ENCODE measurements at places on chromosomes 13 and 19.

DNA sequence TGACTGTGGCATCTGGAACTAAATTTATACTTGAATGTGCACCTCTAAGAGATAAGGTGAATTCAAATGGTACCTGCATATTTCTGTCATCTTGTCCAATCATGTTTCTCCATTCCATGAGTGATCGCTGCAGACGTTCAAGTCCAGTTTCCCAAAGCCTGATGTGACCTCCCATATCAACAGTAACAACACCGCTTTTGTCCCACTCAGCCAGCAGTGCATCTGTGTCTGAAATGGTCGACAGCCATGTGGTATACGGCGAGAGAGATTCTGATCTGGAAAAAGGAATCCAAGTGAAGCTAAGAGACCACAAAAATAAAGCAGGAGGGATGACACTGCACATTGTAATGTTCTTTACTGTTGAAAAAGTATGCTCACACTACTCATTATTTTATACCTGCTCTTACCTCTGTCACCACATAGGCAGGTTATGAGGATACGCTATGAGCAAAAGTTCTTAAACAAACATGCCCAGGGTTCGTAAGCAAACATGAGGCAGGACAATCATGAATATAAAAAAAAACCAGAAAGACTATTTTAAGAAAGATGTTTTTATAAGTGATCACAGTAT lies 213.6 kb downstream of the RGCC start:
- no peak for DNase-seq

- peak; percentile 95 for DNase-seq
These were observed 21.2 kb downstream of the PCID2 start for GRCh38 chr13:113187263-113187669.

- peak; percentile 50 for DNase-seq
These were observed at the start of gene DZIP1 for GRCh38 chr13:95644601-95645052. Gene DZIP1, minus strand, starts transcription at chr13:95644706. Its CDS starts 2,677 bp downstream, at chr13:95642029.

- DNase-seq = no peak
These were observed 16.1 kb upstream of the ZNF439 start for GRCh38 chr19:11832253-11832912.

DNA sequence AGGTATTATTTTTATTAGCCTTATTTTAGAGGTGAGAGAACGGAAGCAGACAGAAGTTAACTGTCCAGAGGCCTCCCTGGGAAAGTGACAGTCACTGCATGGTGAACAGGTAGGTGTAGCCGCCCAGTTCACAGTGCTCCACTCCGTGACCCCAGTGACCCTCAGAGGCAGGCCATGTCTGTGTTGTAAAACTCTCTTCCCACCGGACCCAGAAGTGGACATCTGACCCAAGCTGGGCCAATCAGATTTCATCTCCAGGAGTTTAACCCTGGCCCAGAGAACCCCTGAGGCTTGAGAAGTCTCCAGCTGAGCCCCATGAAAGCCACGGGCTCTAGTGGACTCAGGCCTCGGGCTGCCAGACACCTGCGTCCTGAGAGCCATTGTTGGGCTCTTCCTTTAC lies 83.6 kb upstream of the FARP1 start:
- DNase-seq = no peak

DNA sequence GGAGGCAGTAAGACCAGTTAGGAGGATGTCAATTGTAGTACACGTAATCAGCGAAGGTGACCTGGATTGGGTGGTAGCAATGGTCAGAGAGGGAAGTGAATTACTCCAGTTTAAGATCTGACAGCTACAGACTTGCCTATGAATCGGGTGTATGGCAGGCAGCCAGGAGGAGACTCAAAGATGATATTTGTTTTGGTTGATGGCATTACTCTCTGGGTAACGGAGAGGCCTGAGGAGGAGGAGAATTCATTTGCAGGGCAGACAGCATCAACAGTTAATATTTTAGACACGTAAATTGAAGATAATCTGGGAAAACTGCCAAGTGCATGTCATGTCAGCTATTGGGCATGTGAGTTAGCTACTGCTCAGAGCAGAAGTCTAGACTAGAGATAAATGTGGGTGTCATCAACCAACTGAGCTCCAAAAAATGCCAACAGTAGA lies 109.2 kb downstream of the SGCG start:
- peak; percentile 13 for DNase-seq

DNA sequence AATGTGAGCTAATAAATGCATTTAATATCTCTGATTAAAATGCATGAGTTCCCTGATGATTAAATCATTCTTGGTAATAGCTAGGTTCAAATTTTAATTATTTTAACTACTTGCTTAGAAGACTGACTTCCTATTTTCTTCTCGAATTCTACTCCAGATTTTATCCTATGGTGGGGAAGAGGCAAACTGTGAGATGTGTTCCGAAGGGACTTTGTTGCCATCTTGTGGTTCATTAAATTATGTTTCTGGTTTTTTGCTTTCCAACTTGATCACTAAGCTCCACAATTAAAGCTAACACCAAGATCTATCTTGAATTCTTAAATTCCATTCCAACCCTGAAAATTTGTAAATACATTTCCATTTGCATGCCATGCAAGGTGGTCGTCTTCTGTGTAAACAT lies 538.4 kb upstream of the PCDH20 start:
- no peak for DNase-seq

DNA sequence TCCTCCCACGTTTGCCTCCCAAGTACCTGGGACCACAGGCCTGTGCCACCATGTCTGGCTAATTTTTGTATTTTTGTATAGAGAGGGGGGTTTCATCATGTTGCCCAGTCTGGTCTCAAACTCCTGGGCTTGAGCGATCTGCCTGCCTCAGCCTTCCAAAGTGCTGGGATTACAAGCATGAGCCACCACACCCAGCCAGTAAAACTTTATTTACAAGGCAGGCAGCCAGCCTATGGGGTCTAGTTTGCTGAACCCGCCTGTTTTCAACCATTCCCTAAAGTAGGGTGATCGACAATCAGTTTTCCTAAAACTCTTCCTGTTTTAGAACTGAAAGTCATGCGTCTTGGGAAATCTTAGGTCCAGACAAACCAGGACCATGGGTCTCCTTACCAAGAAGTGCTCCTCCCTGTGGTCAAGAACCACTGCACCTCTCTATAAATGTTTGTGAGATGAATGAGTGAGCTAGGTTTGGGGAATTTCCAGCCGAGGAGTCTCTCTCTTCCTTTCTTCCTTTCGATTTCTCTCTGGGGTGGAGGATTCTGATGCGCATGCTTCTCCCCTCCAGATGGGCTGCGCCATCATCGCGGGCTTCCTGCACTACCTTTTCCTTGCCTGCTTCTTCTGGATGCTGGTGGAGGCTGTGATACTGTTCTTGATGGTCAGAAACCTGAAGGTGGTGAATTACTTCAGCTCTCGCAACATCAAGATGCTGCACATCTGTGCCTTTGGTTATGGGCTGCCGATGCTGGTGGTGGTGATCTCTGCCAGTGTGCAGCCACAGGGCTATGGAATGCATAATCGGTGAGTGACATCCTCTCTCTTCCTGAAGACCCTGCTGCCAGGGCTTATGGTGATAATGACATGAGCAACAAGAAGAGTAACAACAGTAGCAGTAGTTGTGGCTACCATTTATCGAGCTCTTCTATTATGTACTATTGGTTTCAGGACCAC lies 38.7 kb downstream of the ADGRE1 start:
- no peak for DNase-seq

GRCh38 chr19:28221736-28222135 lies 991.2 kb downstream of the UQCRFS1 start:
- no peak for DNase-seq

DNA sequence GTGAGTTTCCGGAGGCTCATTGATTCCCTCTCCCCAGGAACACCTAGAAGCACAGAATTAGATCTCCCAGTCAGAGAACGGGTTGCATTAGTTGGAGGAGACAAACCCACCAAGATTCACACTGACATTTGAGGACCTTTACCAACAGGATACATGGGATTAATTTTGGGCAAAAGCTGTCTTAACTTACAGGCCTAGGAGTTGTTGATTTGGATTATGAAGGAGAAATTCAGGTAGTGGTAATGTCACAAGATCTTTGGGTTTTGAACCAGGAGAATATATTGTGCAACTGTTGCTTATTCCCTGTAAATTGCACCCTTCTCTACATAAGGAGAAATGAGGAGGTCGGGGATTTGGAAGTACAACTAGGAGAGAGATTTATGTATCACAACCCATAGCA lies 38.0 kb downstream of the POSTN start:
- DNase-seq = no peak

DNA sequence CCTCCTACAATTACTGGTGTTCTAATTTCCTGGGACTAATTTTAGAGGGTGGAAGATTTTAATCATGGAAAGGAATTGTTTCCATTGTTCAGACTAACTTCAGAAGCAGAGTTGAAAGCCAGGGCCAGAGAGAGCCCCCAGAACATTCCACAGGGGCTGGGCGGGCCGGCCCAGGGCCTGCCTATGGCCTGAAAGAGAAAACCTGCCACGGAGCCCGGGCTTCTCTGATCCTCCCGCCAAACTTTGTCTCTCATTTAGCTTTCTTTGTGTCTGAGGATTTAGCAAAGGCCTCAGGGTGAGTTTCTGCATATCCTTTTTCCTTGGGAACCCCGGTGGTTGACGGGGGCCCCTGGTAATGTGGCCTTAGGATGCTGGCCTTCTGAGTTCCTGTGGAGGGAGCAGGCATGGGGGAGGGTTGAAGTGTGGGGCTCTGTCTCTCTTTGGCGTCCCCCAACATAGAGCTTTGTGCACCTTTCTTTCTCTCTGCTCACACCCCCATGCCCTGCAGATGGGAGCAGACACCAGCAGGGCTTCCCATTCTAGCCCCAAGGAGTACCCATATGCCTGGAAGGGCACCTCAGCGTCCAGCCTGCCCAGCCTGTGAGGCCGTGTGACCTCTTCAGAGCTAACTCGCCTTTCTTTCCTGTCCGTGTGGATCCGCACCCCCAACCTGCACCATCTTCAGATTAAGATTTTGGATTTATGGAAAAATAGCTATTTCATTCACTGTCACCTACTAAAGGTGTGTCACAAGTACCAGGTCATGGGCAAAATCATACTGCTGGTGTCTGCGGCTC lies 539.5 kb downstream of the FGF9 start:
- no peak for DNase-seq

GRCh38 chr19:30063650-30064347 lies 121.8 kb downstream of the URI1 start:
- no peak for DNase-seq

DNA sequence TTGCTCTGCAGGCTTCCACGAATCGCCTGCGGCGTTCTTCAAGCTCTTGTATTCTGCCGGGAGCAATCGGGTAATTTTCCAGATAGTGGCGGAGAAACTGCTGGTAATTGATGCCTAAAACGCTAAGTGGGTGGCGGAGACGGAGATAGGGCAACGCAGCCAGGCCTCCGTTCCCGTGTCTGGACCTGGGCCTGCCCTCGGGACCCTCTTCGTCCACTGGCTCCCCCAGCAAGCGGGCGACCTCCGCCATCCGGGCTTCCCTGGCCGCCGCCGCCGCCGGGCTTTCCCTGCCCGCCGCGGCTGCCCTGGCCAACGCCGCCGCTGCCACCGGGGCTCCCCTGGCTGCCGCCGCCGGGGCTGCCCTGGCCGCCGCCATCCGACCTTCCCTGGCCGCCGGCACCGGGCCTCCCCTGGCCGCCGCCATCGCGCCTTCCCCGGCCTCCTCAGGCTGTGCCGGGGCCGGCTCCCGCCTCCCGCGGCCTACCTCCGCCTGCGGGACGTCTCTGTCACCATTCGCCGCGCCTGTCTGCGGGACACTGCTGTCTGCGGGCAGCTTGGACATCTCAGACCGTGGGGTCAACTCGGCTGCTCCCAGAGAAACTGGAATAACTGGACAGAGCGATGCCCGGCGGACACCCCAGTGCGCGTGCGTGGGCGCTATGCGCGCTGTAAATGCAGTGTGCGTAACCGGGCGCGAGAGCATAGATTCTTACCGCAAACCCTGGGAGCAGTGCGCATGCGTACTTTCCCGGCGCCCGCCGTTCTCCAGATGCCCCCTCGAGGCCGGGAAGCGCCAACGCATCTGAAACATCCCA lies at the start of gene EID2:
Gene EID2, minus strand, starts transcription at position 644 of the 815 bp plus-strand sequence. Its CDS starts 82 bp downstream, at position 562.
- DNase-seq = peak; percentile 76

DNA sequence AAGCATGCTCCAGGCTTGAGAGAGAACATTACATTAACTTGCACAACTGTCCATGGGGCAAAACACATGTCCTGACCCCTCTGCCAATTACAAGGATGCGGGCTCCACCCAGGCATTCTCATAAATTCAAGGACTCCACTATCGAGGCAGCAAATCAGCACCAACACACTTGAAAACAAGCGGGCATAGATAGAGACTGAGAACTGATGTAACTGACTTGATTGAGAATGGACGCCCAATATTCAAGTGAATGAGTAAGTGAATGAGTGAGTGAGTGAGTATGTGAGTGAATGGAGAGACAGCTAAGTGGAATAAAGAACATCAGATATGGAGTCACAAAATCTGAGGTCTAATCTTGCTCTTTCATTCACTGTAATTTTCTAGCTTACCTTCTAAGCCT lies 75.0 kb upstream of the VSTM2B start:
- DNase-seq = no peak

Measured in fibroblast of skin of left biceps (primary cell).